ENCODE measurements at places on chromosomes 11 and 22.
A peak's percentile ranks its signal among the peaks of the same experiment; 100 is the strongest.

GRCh38 chr22:43985532-43985931 is 30.3 kb downstream of the SAMM50 start:
- no peak for DNase-seq

GRCh38 chr11:115722711-115723110 is 218.5 kb upstream of the CADM1 start:
- no peak for DNase-seq

DNA sequence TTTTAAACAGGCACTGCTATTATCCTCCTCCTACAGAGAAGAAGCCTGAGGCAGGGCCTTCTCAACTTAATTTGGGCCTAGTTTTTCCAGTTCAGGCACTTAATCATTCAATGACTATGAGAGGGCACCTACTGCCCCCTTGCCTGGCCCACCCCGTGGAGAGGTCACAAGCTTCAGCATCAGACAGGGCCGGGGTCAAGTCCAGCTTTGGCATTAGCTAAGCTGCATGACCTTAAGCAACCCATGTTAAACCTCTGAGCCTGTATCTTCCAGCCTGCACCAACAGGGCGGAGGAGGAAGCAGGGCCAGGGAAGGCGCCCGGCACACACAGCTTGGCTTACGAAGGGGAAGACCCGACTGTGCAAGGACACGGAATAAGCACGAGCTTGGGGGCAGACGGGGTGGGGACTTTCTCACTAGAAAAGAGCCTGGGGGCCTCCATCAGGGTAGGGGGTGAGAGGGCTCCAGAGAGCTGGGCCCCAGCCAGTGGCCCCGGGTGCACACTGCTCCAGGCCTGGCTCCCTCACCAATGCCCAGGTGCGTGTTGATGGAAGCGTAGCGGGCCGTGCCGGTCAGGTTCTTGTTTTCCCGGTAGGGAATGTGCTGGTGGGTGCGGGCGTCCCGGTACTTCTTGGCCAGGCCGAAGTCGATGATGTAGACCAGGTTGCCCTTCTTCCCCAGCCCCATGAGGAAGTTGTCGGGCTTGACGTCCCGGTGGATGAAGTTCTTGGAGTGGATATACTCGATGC is 16.9 kb downstream of the CSNK1E start:
- DNase-seq, result no peak

- DNase-seq, result no peak
These were observed 8.6 kb downstream of the LRRC32 start for GRCh38 chr11:76661834-76662434.

DNA sequence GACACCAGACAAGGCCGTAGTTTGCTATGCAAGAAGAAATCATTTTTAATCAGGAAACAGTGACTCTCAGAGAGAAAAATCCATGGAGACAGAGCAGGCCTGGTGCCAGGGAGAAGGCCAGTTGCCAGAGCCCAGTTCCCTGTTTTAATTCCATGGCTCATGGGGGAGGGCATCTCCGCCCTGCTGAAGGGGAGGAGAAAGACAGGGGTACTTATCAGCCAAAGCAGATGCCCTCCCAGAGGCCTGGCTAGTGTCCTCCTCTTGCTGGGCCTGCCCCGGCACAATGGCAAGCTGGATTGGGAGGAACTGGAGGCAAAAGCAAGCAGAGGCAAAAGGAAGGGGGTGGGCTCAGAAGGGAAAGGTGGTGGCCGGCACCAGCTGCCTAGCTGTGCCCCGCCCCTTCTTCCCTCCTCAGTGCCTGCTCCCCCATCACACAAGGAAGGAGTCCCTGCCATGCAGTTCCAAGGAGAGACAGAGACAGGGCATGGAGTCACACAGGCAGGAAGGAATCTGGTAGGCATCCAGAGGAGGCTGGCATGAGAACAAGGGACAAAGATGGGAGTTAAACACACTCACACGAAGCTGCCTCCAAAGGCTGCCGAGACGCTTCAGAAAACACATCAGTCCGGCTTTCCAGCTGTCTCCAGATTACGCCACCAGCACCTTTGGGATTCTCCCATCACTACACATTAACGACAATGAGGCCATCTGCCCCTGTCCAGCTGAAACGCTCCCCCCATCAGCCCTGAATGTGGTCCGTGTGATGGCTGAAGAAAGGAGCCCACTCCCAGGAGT is 591.8 kb downstream of the BUD13 start:
- no peak for DNase-seq

DNA sequence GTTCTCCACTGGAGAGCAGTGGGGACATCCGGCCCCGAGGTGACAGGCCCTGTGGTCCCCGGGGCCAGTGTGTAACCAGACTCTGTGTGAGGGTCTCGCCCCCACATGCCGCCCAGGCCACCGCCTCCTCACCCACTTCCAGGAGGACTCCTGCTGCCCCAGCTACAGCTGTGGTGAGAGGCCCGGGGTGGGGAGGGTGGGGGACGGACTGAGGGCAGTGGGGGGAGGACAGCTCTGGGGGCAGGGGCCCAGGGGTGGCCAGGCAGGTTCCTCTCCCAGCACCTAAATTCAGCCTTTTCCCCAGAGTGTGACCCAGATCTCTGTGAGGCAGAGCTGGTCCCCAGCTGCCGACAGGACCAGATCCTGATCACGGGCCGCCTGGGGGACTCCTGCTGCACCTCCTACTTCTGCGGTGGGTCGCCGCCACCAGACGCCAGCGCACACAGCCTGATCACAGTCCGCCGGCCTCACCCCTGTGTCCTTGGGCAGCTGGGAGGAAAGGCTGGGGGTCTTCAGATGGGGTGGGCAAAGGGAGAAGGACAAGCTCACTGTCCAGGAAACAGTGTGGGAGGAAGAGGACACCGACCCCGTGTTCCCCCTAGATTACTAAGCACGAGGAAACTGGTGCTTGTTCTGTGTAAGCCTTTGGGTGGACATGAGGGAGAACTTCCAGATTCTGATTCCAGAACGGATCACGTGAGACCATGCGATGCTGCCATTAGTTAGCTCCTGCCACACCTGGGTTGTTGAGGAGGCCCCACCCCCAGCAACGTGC is 84.4 kb upstream of the MYOD1 start:
- DNase-seq, result no peak

DNA sequence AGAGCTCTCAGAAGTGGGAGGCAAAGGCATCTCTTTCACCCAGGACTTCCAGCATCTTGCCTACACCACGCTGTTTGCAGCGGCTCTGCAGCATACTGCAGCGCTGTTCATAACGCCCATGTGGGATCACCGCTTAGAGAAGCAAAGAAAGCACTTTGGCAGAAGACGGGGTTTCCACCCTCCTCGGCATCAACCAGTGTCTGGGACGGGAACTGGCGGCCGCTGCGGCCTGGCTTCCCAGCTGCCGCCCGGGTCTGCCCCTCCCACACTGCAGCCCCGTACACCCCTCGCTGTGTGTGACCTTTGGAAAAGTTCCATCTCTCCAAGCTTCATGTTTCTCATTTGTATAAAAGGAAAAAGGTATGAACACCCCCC is 545 bp upstream of the TIRAP start:
- DNase-seq, result peak; percentile 57

GRCh38 chr11:56950510-56950909 is 38.2 kb upstream of the OR5AK2 start:
- DNase-seq, result no peak

DNA sequence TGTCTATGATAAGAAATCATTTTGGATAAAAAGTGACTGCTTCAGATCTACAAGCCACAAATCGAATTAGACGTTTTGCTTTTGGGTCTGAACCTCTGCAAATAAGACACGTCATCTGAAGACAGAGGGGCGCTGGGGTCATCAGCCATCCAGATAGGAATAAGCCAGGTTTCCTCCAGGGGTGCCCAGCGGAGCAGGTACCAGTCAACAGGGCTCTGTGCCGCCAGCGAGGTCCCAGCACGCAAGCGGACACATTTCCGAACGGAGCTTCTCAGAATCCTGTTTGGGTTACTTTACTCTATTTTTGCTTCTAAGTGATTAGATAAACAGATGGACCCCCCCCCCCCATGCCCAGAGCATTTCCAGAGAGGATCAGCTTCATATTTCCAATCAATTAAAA is 873.8 kb downstream of the BRD1 start:
- no peak for DNase-seq

GRCh38 chr22:22019659-22020424 is 37.3 kb upstream of the TOP3B start:
- DNase-seq, result no peak

GRCh38 chr11:22567759-22568158 is 57.9 kb downstream of the FANCF start:
- no peak for DNase-seq

- no peak for DNase-seq
These were observed 129.7 kb downstream of the LDLRAD3 start for GRCh38 chr11:36073411-36074203.

- DNase-seq, result no peak
These were observed 79.1 kb downstream of the UVRAG start for GRCh38 chr11:75894036-75894585.

DNA sequence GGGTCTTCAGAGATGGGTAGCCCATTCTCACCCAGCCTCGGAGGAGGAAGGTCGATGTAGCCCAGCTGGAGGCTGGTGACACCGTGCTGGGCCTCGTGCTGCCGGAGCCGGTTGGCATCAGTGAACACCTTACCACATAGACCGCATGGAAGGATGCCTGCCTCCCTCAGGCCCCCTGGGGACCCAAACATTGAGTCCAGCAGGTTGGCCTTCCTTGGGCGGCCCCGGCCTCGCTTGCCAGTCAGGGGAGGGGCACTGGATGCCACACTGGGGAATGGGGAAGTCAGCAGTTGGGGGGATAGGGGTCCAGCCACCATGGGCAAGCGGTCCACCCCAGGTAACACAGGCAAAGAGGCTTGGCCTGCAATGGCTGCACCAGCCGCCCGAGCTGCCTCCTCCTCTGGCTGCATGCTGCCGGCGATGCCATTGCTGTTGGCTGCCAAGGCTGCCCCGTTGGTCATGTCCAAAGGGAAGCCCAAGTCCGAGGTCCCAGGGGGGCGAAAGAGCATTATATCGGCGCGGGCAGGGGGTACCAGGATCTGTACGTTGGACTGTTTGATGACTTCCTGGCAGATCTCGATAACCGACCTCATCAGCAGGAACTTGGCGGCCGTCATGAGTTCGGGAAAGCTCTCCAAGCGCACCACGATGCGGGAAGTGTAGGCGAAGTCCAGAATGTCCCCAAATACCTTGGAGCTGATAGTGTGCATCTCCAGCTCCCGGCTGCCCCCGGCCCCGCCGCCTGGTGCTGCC is 1.4 kb downstream of the PATZ1 start:
- DNase-seq, result peak; percentile 20

- no peak for DNase-seq
These were observed 41.1 kb downstream of the SEZ6L start for GRCh38 chr22:26210334-26210733.

DNA sequence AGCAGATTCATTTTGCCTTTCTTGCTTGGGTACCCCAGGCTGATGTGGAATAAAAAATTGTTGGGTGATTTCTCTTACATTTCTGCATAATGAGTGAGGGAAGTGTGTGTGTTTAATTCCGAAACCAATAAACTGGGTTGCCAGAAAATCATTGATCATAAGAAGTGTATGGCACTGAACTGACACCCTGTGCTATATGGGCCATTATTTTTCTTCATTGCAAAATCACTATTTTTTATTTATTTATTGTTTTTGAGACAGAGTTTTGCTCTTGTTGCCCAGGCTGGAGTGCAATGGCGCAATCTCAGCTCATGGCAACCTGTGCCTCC is 14.6 kb upstream of the HIKESHI start:
- DNase-seq, result no peak

- no peak for DNase-seq
These were observed 258.1 kb downstream of the RAB38 start for GRCh38 chr11:87917111-87917510.

DNA sequence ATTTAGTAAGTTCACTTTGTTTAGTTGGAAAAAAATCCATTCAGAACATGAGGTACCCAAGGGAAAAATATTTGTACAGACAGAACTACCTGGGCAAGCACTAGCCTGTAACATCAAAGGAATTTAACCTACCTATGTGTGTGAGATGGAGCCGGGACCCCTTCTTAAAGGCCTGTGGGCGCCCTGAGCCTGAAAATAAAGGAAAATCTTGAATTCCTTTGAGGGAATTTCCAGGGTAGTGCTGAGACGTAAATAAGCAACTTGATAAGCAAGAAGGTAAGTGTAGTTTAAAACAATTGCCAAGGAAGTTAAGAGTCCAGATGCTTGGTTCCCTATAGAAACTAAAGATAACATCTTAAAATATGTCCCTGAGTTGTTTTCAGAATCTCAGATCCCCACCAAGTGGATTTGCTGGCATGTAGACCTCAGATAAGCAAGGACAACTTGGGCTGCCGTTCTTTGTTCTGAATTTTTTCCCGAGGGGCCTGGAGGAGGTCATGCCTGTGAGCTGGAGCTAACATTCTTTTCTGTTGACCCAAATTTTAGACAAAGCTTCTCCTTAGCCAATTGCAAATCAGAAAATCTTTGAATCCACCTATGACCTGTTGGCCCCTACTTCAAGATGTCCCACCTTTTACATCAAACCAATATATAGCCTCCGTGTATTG is 31.0 kb downstream of the MED17 start:
- no peak for DNase-seq

DNA sequence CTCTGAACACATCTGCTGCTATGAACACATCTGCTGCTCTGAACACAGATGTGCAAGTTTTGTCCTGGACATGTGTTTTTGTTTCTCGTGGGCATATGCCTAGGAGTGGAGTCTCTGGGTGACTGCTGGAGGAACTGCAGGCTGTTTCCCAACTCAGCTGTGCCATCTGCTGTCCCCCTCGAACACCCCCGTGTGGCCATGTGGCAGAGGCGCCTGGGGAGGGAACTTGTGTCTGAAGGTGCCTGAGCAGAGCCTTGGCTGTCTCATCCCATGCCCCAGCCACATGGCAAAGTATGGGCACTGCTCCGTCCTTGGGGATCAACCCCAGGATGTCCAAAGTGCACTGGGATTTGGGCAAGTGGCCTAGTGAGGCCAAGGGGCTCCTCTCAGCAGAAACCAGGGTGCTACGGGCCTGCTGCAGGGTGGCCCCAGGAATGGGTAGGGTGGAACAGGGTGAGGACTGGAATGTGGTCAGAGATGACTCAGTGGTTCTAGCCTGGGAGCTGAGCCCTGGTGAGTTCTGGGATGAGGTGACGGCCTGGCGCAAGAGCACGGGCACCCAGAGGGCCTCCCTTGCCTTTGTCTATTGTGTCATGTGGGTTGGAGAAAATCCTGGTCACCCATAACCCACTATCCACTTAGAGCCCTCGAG is 14.7 kb downstream of the GATD1 start:
- DNase-seq, result no peak

Data from WTC11 (cell line).